ENCODE measurements at places on chromosomes 16 and 17.

GRCh38 chr17:50514936-50515702 lies 6.9 kb downstream of the MYCBPAP start:
- DNase-seq = no peak

DNA sequence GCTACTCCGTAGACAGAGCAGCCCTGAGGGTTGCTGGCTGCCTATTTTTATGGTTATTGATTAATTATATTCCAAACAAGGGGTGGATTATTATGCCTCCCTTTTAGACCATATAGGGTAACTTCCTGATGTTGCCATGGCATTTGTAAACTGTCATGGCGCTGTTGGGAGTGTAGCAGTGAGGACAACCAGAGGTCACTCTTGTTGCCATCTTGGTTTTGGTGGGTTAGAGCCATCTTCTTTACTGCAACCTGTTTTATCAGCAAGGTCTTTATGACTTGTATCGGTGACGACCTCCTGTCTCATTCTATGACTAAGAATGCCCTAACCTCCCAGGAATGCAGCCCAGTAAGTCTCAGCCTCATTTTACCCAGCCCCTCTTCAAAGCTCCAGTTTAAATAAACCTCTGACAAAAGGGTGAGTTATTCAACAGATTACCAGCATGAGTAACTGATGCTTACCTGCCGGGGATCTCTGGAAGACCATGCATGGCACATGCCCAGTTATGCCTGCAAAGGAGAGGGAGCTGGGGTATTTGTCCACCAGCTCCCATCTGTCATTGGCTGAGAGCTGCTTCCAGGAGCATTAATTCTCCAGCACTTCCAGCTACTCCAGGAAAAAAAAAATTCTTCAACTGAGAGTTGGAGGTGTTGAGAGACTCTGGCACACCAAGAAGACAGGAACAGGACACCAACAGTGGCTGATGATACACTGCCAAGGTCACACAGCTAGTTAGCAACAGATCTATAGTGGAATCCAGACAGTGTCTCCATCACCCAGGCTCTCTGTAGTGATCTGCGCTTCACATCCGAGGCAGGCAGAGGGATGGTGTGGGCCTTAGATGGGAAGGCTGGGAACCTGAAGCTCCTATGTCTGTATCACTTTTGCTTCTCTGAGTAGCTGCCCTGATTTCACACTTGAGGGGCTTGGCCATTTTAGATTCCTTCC lies 36.6 kb upstream of the IL21R start:
- no peak for DNase-seq

GRCh38 chr16:88008840-88009239 lies 57.6 kb downstream of the BANP start:
- DNase-seq = no peak

DNA sequence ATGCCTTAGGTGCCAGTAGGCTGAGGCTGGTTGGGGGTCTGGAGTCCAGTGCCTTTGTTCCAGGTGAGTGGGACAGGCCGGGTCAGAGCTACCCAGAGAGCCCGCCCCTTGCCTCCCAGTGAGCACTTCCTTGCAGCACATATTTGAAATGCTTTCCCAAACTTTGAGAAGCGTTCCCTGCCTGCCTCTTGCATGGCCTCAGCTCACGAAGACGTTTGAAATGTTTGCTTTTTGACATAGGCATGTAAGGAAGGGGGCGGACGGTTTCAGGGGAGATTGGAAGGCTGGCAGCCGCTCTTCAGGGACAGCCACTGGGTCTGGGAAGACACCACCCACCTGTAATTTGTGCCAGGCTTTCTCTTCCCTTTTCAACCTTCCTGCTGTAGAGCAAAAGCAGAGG lies 5.1 kb upstream of the FOXL1 start:
- DNase-seq = no peak

GRCh38 chr16:12798846-12799245 lies 4.8 kb downstream of the CPPED1 start:
- no peak for DNase-seq

- DNase-seq = no peak
Observed at GRCh38 chr17:51428668-51429495, 168.5 kb downstream of the UTP18 start.
